ENCODE measurements at places on chromosomes 4 and X.

DNA sequence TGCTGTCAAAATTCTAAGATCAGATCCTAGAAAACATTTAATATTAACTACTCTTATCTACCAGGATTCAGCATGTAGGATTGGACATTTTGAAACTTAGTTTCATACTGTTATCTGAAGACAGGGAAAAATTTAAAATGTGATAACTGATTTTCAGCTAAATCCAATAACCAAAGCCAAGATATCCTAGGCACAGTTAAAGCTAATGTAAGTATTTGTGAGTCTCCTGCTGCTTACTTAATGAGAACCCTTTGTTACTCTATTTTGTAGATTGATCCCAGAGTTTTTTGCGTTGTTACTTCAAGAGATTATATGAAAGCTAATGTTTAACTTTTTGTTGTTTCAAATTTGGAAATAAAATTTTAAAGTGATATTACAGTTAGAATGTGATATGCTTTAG is 2.0 kb downstream of the CPE start:
- no peak for DNase-seq

DNA sequence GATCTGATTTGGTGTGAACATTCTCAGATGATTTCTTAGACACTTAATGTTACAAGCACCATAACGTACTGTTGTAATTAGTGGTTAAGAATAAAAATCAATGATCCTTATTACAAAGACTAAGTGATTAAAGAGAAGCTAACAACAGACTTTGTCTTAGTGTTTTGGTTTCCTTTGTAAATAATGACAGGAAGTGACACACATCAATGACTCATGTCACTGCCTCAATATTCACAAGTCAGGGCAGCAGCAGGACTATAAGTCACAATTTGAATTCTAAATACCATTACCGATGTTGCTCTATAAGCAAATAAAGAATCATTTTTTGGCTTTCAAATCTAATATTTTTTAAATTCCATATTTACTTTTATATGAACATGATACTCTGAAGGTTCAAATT is 115.8 kb upstream of the FAT4 start:
- no peak for DNase-seq

DNA sequence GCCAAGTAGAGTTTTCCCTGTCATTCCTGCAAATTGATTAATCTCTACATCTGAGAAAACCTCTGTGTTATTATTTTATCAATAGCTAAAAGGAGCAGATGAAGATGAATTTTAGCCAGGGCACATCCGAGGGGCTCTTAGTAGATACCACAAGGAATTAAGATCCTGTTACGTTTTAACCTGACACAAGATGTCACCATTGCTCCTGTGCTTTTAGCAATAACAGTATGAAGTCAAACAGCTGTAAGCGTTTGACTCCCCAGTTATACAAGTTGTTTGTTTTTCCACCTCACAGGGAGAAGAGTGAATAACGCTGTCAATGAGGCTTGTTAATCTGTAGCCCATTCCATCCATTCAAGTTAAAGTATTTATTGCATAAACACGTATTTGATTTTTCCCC is 76.0 kb upstream of the AP1S2 start:
- DNase-seq, result no peak

- no peak for DNase-seq
These were observed 90.4 kb upstream of the HPRT1 start for GRCh38 chrX:134369576-134369975.

All from CD4-positive, alpha-beta T cell treated with Interleukin-21 for 1 hour (primary cell).